ENCODE measurements at places on chromosomes 16 and 17.
A peak's percentile ranks its signal among the peaks of the same experiment; 100 is the strongest.

- no peak for DNase-seq
These were observed 21.9 kb downstream of the MRM1 start for GRCh38 chr17:36623281-36623680.

GRCh38 chr16:87321336-87322107, 4.3 kb upstream of the C16orf95 start:
- no peak for DNase-seq

- no peak for DNase-seq
These were observed 74.3 kb downstream of the DYNLRB2 start for GRCh38 chr16:80614908-80615671.

GRCh38 chr16:51150165-51150887, 744 bp downstream of the SALL1 start:
- no peak for DNase-seq

DNA sequence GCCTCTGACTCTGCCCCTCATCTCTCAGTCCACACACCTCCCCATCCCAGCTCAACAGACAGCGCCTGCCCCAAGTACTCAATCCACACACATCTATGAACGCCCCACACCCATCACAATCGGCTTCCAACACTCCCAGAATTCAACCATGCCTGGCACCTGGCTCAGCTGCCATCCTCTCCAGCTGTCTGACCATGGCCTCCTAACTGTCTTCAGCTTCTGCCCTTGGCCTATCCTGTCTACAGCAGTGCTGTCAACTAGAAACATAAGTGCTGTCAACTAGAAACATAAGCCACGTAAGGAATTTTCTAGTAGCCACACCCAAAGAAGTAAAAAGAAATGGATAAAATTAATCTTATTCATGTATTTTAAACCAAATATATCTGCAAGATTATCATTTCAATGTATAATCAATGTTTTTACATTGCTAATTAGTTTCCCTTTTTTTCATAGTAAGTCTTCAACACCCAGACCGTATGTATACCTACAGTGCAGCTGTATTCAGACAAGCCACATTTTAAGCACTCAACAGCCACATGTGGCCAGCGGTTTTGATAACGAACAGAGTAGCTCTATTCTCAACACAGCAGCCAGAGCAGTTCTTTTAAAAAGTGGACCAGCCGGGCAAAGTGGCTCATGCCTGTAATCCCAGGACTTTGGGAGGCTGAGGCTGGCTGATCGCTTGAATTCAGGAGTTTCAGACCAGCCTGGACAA, 48.6 kb upstream of the ZNF423 start:
- no peak for DNase-seq

GRCh38 chr16:907361-907760, 63.4 kb downstream of the LMF1 start:
- no peak for DNase-seq

DNA sequence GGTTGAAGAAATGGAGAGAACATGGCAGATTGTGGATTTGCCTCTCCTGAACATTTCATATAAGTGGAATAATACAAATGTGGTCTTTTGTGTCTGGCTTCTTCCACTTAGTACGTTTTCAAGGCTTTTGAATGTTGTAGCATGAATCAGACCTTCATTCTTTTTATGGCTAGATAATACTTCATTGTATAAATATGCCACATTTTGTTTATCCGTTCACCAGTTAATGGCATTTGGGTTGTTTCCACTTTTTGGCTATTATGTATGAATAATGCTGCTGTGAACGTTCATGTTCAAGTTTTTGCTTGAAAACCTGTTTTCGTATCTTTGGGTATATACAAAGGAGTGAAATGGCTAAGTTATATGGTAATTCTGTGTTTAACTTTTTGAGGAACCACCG, 130.4 kb downstream of the TANC2 start:
- DNase-seq: no peak

DNA sequence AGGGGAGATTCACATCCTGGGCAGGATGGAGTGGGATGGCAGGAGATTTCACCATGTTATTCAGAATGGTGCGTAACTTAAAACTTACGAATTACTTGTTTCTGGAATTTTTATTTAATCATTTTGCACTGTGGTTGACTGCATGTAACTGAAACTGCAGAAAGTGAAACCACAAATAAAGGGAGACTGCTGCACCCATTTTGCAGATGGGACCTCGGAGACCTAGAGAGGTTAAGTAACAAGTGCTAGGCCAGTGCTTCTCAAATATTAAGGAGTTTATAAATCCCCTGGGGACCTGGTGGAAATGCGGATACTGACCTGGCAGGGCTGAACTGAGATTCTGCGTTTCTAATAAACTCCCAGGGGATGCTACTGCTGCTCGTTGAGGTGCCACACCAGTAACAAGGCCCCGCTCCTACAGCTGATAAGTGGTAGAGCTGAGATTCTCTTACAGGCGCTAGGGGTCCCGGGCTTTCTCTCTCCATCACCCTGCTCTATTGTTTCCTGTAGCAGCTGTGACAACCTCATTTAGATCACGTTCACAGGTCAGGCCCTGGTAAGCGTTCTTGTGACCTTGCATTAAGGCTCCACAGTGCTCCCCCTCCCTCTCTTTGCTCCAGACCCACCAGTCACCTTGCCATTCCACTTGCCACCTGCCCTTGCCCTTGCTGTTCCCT, 167.1 kb upstream of the CDH13 start:
- no peak for DNase-seq

DNA sequence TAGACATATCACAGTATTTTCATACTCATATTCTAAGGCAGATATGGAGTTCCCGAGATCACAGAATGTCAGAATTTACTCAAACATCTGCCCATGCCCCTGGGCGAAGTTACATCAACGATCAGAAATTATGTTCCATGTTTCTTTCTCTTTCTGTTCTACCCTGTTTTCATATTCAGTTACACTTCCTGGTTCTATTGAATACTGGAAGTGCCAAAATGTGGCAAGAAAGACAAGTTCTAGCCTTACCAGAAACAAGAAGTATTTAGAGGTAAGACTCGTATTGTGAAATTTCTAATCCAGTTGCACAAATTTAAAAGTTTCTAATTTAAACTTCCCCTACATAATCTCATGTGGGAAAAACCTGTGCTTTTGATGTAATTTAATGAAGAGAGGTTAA, 36.1 kb downstream of the KCNJ2 start:
- DNase-seq: peak; percentile 6

DNA sequence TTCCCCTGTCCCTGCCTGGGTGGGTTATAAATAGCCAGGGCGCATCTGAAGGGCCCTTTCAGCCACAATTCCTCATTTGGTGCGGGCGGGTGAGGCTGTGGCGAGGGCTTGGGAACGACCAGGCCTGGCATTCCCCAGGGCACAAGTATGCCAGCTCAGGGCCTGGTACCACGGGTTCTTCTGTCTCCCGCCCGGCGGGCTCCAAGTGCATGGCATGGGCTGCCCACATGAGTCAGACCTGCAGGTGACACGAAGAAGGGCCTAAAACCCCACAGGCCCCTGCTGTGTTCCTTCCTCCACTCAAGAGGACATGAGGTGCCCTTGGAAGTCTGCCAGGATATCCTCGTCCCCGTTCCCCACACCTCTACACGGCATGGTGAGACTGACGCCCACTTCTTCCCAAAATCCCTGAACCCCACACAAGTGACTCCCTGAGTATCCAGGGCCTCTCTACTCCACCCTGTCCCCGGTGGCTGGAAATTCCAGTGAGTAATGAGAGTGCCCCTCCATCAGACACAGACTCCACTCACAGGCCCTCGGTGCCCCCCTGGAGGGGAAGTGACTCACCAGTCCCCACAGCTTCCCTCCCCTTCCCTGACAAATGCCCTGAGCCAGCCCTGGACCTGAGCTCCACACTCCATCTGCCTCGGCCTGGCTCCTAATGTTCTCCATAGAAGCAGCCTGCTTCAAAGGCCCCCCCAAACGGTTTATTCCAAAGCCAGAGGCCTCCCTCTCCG, 68.8 kb downstream of the ABR start:
- no peak for DNase-seq

- DNase-seq: no peak
These were observed 53.9 kb upstream of the CRISPLD2 start for GRCh38 chr16:84765616-84766580.

GRCh38 chr17:82998637-82999036, 80.8 kb upstream of the METRNL start:
- DNase-seq: no peak

DNA sequence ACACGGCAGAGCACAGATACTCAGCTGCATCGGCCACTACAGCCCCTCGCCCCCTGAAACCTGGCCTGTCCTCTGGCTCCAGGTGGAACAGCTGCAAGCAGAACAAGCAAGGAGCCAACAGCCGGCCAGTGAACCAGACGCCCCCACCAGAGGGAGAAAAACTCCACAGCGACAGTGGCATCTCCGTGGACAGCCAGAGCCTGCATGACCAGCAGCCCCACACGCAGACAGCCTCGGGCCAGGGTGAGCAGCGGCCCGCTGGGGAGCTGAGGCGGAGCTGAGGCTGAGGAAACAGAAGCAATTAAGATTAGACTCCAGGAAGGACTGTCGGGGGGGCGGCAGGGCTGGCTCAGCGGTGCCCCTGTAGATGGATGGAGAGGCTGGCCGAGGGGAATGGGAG, 16.7 kb downstream of the NGFR start:
- no peak for DNase-seq

GRCh38 chr16:67528222-67528869, at the start of gene RIPOR1:
Gene RIPOR1, plus strand, starts transcription at chr16:67528829. Its CDS starts 9,618 bp downstream, at chr16:67538447.
- DNase-seq: peak; percentile 89

- no peak for DNase-seq
These were observed 11.6 kb upstream of the MFAP4 start for GRCh38 chr17:19398301-19399181.

DNA sequence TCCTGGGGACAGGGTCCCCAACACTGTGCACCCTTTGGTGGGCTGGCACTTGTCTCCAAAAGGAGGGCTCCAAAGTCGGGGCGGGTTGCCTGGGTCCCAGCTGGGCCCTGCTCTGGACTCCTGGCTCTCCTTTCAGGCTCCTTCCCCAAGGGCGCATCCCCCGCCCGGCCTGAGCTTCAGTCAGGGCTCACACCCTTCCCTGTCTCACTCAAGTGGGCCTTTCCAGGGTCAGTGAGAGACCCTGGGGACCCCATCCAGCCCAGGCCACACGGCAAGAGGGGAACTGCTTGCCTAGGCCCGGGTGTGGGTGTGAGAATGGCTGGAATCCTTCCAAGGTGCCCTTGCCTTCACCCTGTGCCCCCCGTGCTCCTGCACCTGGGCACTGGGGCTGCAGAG, 41.8 kb upstream of the SLC38A10 start:
- DNase-seq: no peak

- no peak for DNase-seq
These were observed 841.2 kb downstream of the CDH8 start for GRCh38 chr16:61195006-61195405.

DNA sequence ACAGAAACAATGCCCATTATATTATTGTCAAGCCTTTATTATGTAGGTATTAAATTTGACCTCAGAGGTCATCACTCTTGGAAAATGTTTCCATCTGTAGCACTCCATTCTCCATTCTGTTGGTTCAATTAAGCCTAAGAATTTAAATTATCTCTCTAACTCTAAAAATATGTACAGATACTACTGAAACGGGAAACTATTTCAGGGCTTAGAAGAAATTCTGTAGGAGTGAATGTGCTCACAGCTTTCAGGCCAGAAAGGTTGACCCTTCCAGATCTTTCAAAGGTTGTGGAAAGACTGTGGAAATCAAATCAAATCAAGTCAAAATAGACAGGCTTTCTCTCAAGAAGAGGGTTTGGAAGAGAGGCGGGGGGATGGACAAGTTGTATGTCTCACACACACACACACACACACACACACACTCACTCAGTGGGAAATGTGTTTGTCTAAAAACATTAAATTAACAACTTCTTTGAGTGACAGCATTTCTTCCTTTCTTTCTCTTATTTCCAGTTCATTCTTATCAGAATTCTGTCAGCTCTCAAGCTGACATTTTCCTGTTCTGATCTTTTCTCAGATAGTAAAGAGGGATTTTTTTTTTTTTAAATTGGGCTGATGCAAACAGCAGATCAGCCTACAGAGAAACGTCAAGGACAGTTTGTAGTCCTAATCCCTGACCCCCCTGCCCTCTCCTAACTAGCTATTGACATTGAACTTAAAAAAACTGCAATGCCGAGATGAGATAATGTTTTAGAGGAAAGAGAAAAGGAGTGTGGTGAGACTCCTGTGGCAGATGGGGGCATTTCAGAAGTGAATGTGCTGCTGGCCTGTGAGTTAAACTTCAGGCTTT, 139.0 kb upstream of the ZFHX3 start:
- DNase-seq: no peak

- no peak for DNase-seq
These were observed 5.1 kb downstream of the ANKFN1 start for GRCh38 chr17:56158344-56158743.

GRCh38 chr16:74942977-74943918, 41.7 kb downstream of the WDR59 start:
- DNase-seq: no peak

DNA sequence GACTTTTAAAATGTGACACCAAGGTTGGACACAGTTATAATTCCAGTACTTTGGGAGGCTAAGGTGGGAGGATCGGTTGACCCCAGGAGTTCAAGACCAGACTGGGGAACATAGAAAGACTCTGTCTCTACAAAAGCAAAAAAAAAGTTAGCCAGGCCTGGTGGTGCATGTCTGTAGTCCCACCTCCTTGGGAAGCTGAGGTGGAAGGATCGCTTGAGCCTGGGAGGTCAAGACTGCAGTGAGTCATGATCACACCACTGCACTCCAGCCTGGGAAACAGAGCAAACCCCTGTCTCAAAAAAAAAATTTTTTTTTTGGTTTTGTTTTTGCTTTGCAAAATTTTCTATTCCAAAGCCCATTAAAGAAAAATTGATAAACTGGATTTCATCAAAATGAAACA, 281.4 kb downstream of the BCAS3 start:
- no peak for DNase-seq
